Activated naive CD4-positive, alpha-beta T cell treated with anti-CD3 and anti-CD28 coated beads, Interleukin-2, amount 50 U/mL, for 72 hours (primary cell): ENCODE measurements at places on chromosomes 11 and 22.

DNA sequence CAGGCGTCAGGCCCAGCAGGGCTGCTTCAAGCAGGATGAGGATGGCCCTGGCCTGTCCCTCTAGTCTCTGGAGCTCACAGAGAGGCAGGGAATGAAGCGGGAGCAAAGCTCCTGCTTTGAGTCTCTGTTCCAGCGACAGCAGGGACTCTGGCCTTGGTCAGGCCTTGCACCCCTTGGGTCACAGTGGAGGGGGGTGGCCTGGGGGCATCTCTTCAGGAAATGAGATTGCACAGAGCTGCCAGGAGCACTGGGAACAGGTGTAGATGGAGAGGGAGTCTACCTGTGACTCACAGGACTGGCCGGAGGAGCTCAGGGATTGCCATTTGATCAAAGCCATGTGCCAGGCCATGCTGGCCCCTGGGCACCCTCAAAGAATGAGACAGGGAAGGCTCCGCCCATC, 1.6 kb downstream of the ANO1 start:
- no peak for DNase-seq

DNA sequence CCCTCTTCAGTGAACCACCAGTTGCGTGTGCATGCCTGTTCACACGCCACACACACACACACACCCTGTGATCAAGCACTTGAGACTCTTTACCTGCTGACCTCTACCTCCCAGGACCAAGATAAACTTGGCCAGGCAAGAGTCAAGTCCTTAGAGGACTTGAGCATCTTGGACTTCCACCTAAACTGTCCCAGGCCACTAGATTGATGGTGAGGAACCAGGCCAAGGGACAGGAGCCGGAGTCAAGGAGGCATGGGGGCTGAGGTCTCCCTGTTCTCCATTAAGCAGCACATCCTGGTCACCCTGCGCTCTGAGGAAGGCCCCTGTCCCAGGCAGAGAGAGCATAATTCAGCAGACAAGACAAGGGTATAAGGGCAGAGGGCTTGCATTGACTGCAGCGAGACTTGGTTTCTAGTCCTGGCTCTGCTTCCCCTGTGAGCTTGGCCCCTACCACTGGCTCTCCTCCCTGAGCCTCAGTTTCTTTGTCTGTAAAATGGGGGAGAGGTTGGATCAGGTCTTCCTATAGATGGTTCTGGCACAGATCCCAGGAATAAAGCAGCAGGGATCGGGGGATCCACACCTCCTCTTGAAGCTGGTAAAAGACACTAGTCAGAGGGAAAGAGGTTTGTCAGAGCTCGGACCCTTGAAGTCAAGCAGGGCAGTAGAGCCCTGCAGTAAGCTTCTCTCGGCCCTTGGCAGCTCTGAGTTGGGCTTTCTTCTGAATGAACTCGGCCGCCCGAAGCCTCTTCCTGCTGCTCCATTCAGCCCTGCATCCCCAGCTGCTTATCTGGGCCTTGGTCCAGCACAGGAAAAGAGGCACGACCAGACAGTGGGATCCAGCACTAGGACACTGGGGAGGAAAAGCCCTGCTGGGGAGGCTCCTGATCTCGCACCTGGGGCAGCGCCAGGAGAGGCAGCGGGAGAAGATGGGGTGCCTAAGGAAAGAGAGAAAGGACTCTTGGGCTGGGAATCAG, 2.0 kb downstream of the CREB3L1 start:
- DNase-seq: no peak

- DNase-seq: peak; percentile 16
These were observed 827 bp downstream of the PHF21B start for GRCh38 chr22:45008751-45009605.

DNA sequence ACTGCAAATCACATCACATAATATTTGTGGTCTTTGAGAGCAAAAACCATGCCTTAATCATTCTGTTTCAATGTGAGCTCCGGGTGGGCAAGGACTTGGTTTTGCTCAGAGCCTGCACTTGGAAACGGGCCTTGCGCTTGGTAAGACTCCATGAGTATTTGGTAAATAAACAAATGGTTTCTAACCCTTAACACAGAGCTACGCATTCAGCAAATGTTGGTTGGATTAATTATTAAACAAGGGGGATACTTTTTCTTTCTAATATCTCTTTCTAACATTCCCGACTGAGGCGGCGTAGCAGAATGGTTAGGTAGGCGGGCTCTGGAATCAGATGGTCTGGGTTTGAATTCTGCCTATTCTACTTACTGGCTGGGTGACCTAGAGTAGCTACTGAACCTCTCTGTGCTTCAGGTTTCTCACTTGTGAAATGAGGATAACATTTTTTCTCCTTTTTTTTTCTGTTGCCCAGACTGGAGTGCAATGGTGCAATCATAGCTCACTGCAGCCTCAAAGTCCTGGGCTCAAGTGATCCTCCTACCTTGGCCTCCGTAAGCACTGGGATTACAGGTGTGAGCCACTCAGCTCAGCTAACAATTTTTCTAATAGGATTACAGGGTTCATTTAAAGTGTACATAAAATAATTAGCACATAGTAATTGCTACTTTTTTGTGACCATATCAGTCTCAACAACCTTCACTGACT, 3.4 kb upstream of the FAM83F start:
- DNase-seq: no peak

DNA sequence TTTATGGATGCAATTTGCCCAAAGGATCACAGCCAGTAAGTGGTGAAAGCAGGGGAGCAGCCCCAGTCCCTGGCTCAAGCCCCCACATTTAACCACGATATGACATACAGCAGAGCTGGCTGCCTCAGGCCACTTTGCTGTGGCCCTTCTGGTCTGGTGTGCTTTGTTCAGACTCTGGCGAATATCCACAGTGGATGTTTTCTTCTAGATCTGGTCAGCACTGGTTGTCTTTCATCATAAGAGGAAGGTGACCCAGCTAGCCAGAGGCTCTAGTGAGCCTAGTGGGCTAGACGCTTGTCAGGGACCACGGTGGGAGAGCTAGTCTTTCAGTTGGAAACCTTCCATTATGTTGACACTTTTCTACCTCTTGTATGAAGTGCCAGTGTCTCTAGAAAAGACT, 42.5 kb downstream of the DGCR2 start:
- DNase-seq: no peak
